ENCODE measurements at places on chromosomes 16 and 17.
A peak's percentile ranks its signal among the peaks of the same experiment; 100 is the strongest.

- peak; percentile 58 for DNase-seq
These were observed 11.5 kb downstream of the KCNG4 start for GRCh38 chr16:84228256-84228838.

GRCh38 chr16:1942047-1942809 lies 771 bp downstream of the MSRB1 start:
- DNase-seq: no peak

- DNase-seq: no peak
These were observed 5.6 kb downstream of the STAT5B start for GRCh38 chr17:42270596-42270995.

GRCh38 chr17:15946611-15947120 lies 1.7 kb downstream of the ADORA2B start:
- no peak for DNase-seq

DNA sequence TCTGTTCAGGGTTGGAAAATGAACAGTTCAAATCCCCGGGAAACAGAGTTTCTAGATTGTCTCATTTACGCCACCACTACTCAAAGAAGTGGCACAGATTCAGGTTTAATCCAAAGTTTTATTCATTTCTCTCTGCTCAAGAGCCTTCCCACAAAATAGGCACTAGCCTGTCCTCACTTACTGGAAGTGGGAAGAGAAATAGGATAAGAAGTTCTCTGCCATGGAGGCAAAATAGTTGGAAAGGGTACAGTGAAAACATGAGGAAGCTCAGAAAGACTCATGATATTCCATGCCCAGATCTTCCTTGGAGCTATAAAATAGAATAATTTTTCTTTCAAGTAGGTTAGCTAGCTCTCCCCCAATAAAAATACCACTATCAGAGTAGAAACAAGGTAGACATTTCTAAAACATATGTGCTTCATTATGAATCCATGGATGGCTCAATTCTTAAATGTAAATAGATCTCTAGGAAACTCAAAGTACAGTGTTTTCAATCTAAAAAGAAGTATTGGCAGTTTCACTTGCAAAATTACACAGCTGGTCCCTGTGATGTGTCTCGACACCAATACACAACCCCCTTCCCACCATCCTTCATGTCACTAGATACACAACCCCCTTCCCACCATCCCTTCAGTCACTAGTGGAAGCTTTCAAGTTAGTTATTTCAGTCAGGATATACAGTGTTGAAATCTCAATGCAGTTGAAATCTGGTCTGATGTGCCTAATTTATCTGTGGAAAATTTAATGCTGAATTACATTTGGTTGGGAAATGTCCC lies 125.8 kb downstream of the TRIM37 start:
- DNase-seq: no peak

DNA sequence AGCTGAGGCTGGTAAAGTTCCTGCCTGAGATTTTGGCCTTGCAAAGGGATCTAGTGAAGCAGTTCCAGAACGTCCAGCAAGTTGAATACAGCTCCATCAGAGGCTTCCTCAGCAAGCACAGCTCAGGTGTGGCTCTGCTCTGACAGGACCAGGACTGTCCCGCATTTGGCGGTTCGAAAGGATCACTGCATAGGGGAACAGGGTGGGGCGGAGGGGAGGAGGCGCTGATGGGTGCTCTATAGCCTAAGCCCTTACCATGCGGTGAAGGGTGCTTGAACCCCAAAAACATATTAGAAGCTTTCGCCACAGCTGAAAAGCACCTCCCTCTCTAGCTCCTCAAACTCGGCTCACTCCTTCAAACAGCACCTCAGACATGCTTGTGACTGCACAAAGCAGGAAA lies 29.9 kb upstream of the ENDOV start:
- DNase-seq: no peak

DNA sequence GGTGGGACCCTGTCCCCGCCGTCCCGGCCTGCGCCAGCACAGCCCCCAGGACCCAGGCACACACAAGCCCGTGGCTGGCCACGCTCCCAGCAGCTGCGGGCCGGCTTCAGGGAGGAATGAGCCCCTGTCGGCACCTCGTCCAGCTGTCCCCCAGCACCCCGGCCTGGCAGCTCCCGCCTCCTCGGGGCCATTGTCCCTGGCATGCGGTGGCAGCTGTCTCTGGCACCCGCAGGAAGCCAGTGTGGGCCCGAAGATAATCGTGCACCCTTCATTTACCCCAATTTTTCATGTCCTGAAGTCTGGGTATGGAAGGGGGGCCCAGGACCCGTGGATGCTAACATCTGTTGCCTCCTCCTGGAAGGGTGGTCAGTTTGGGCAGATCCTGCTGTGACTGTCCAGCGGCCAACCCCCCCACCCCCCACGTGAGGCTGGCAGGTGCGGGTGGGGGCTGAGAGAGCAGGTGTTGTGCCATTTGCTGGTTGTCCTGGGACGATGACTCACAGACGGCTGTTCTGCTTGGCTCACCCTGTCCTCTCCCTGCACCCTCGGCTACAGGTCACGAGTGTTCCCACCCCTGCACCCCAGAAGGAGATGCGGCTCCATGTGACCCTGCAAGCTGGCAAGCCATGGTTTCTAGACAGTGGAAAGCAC lies 4.0 kb upstream of the LMF1 start:
- DNase-seq: no peak

GRCh38 chr17:48416971-48417370 lies 13.0 kb downstream of the SKAP1 start:
- DNase-seq: no peak

DNA sequence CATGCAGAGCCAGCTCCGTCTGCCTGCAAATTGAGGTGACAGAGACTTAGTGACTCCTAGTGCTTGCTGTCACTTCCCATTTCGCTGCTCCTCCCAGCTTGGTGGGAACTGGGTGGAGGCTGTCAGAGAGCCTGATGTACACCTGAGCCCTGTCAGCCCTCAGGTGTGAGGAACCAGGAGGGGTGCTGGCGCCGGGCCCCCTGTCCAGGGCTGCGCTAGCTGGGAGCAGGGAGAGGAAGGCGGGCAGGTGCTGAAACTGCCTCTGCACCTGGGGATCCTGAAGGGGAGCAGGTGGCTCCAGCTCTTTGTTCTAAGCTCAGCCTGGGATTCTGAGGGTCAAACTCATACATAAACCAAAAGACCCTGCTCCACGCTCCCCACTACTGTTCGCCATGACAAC lies 10.8 kb upstream of the WSCD1 start:
- DNase-seq: no peak

GRCh38 chr17:28151001-28151400 lies 108.5 kb downstream of the NLK start:
- no peak for DNase-seq

DNA sequence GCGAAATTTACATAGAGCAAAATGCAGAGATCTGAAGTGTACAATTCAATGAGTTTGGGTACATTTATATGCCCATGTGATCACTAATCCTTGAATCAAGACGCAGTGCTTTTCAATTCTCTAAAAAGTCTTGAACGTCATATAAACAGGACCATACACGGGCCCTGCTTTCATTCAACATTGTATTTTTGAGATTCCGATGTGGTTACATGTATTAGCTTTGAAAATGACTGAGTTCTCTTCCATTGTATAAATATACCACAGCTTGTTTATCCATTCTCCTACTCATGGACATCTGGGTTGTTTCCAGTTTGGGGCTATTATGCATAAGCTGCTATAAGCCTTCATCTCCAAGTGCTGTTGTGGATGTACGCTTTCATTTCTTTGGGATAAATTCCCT lies 45.5 kb downstream of the ZCCHC14 start:
- DNase-seq: no peak

- no peak for DNase-seq
These were observed 67.2 kb upstream of the LHX1 start for GRCh38 chr17:36869856-36870719.

DNA sequence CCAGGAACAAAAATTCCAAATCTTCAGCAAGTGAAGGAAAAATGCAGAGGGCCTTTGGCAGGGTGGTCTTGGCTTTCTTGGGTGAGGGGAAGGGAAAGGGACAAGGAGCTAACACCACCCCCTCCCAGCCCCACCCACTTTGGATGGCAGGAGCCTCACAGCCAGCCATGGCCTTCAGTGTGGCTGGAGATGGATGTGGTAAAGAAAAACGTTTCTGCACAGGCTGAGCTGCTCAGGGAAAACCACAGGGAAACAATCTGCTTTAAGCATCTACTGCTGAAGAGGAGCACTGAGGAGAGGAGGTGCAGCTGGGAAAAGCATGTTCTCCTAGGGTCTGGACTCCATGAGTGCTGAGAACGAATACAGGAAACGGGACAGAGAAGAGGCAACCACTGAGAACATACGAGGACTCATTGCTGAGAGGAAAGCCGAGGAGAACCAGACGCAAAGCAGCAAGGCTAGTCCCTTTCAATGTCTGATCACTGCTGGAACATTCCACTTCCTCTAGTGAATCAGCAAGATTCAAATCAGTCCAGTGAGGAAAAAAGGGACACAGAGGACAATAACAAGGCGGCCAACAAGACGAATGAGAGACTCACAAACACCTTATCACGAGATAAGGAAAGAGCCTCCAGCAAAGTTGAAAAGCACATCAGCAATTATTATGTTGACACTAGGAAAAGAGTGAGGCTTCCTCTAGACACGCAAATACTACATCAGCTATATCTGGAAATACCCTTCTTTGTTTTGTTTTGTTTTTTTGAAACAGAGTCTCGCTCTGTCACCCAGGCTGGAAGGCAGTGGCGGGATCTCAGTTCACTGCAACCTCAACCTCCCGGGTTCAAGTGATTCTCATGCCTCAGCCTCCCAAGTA lies 41.7 kb downstream of the ZZEF1 start:
- DNase-seq: no peak

DNA sequence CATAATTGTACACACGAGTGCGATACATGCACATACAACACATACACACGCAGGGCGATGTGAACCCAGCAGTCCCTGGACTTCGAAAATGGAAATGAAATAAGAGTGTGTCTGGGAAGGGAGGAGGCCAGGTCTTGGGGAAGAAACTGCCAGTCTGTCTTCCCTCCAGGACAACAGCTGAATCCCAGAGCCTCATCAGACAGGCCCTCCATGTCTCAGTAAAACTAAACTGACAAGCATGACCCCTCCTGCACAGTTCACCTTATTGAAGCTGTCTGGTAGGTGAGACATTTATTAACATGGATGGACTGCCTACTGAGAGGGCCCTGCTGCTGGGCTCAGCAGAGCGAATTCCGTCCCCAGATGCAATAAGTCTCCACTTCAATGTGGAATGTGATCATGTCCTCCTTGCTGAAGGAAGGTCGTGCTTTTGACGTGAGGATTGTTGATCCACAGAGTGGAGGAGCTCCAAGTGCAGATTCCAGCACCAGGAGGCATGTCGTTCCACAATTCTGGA lies 117.4 kb downstream of the SOX9 start:
- DNase-seq: no peak

DNA sequence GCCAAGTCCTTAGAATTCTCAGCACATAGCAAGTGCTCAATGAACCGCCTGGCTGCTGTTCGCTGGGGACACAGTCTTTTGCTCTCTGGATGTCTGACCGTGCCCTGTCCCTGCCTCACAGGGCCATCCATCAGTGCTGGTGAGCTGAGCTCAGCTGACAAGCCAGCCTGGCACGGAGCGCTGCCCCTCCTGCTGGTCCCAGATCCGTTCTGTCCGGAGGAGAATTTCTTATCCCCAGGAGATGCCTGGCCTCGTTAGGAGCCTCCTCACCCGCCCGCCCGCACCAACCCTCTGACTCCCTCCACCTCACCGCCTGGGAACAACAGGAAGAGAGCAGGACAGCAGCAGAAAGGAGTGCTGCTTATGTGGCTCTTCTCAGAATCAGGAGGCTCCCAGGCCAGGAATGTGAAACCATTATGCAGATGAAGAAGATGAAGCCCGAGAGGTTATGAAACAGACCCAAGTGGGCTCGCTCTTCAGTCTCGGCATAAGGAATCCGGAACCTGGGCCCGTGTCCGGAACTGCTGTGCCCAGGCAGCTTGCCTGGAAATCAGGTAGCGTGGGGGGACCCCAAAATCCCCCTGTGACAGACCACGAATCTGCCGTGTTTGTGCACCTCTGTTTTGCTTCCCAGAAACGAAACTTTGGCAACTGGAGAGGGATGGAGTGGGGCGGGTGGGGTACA lies 28.8 kb upstream of the RMI2 start:
- no peak for DNase-seq

Measured in GOT3 (cell line).